Activated CD4-positive, alpha-beta T cell treated with anti-CD3 and anti-CD28 coated beads for 36 hours (primary cell): ENCODE measurements at places on chromosomes 2 and 18. TPM values are rescaled to one million over a fixed set of nuclear protein-coding genes. Genes with fewer than 3 reads are reported as not detected.

Gene AQP12B
- not detected for total RNA-seq

Gene SNED1
- total RNA-seq = 0.69 TPM

Gene SCYGR4
- total RNA-seq = not detected

Gene VWA3B
- total RNA-seq = not detected

Gene GREB1
- total RNA-seq = 0.57 TPM

Gene NGEF
- 2.0 TPM for total RNA-seq

Gene TWIST2
- not detected for total RNA-seq
